ENCODE measurements at places on chromosomes 2 and 18.

- peak; percentile 83 for DNase-seq
Observed at GRCh38 chr2:121075006-121075551, 209.9 kb downstream of the TFCP2L1 start.

DNA sequence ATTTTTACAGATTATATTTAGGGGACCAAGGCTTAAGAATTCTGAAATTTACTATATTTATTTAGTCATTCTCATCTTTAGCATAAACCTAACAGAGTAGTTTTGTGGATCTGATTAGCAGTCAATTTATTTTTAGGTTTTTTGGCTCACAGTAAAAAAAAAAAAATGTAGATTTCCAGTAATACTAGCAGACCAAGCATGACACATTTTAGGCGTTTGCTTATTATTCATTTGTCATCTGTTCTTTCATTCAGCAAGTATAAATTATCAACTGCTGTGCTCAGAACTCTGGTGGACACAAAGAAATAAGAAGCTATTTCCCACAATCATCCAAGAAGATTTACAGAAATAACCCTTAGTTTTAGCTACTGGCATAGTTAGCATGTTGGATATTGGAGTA lies 20.6 kb downstream of the PDE1A start:
- DNase-seq = no peak

DNA sequence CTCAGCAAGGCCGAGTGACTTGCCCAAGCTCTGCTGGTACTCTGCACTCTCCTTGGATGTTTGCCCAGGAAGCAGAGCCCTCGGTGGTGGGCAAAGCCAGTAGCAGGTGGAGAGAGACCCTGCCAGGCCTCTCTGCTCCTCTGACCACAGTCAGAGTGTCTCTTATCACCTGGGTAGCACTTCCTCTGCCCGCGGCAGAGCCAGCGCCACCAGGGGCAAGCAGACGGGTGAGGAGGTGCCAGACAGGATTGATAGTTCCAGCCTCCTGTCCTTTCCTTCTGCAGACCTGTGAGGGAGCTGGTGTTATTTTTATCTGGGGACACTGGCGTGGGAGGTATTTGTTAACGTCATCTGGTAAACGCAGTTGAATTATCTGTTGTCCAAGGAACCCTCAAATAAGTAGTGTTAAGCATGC lies 152.9 kb downstream of the SMAD7 start:
- no peak for DNase-seq

- DNase-seq = no peak
Observed at GRCh38 chr18:424071-424661, 76.3 kb downstream of the COLEC12 start.

DNA sequence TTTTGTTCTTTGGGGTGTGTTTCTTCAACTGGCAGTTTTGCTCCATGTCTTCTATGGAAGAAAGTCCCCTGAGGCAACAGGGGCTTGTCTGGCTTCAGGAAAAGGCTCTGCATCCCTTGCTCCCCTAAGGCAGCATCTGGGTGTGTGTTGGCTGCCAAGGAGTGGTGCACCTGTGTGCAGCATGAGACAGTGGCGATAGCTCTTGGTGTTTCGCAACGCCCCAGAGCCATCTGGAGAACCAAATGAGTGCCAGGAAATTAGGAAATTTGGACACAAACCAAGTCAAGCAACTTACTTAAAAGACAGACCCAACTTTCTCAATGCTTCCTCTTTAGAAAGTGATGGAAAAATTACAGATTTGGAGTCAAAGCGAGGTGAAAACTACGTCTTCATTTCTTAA lies 1044.4 kb upstream of the CNTNAP5 start:
- no peak for DNase-seq

- no peak for DNase-seq
Observed at GRCh38 chr2:215499331-215499730, 63.5 kb upstream of the FN1 start.

- no peak for DNase-seq
Observed at GRCh38 chr2:238285653-238286082, 2.7 kb downstream of the PER2 start.

GRCh38 chr2:128347701-128348539 lies 29.3 kb upstream of the HS6ST1 start:
- no peak for DNase-seq

DNA sequence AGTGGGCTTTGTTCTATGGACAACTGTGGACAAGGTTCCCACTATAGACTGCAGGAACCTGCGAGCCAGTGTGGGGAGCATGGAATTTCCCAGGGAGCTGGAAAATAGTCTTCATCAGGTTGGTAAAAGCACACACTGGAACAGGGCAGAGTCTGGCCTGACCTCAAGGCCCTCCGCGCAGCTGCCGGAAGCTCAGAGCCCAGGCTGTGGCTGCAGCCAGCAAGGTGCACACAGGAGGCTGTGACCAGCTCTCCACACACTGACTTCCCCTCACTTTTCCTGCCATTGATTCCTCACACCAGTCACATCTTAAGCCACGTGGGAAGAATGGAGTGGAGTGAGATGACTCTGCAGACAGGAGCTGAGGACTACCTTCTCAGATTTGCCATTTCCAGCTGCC lies 19.1 kb downstream of the MAL start:
- DNase-seq = no peak

DNA sequence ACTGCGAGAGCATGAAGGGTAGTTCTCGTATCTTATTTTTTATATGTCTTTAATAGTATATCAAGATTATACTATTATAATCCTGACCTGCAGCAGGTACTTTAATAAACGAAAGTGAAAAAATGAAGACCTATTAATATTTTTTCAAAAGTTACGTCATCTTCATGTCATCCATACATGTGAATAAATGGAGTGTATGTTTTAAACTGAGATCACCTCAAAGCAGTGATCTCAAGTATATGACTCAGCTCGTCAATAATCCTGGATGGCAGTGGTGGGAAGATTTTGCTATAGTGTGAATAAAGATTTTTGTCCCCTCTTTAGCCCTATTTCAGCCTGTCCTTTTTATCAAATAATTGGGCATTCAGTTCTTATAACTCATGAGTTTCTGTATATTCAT lies 166.3 kb upstream of the FBXO11 start:
- no peak for DNase-seq

GRCh38 chr2:8015848-8016600 lies 665.8 kb upstream of the ID2 start:
- no peak for DNase-seq

All from stimulated activated CD4-positive, alpha-beta T cell treated with anti-CD3 and anti-CD28 coated beads, Interleukin-1b, Interleukin-23, amount 100 ng/mL, for 48 hours (primary cell).